ENCODE measurements at places on chromosomes 3 and 15.

DNA sequence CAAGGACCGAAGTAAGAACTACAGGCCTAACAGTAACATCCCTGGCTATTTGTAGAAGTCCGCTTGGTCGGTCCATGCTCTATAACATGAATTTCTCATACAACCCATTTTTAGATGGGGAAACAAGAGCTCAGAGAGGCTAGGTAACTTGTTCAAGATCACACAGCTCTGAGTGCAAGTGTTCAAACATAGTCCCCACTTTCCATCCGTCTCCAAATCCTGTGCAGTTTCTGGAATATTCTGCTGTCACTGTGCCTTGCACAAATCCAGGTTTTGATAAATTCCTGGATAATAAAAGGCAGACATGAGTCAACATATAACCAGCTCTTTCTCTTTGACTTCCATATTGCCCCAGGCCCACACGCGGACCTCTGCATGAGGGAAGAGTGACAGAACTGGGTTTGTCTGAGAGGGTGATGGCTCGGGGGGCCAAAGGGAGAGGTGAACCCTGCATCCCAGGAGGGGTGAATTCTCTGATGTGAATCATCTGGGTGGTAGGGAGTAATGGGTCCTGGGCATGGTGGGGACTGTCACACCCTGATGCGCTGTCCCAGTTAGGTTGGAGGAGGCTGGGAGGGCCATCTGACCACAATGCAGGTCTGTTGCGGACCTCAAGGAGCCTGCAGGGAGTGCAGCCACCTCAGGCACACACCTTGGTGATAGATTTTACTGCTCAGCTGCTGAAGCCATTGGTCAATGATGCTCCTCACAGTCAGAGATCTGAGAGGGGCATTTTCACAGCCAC, 162.2 kb downstream of the SMAD6 start:
- no peak for DNase-seq

GRCh38 chr3:150925751-150926201, 20.5 kb upstream of the MINDY4B start:
- peak; percentile 27 for DNase-seq

DNA sequence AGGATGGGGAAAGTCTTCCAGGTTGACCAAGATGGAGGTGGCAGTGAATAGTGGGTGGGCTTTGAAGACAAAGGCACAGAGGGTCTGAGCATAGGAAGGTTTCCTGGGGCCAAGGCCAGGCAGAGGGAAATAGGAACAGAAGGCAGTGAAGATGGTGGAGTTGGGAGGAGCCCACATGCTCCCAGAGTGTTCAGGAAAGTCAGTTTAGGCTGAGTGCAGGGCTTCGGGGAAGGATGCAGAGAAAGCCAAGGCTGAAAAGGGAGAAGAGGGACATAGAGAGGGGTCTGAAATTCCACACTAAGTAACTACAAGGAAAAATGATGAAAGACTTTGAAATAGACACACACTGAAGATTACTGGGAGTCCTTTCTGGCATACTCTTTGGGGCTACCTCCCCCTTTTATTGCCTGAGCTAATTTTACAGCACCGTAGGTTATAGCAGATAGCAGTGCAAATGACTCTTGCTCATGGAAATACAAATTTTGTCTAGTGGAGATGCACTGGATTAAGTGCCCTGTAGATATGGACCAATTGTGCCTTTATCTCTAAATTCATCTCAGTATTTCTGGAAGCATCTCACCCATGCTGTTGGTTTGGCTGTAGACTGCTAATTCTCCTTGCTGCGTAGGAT, 3.8 kb downstream of the CX3CR1 start:
- no peak for DNase-seq

GRCh38 chr15:83430441-83430840, 16.7 kb upstream of the SH3GL3 start:
- no peak for DNase-seq

GRCh38 chr3:196311-197148, at the start of gene CHL1:
Gene CHL1 (plus strand): TSS chr3:196763. CDS start chr3:319777, 123,014 bp downstream.
- DNase-seq: no peak
